ENCODE measurements at places on chromosomes 6 and 20.

- peak; percentile 49 for DNase-seq
Measured at GRCh38 chr20:23350904-23351838, 580 bp downstream of the NXT1 start.

DNA sequence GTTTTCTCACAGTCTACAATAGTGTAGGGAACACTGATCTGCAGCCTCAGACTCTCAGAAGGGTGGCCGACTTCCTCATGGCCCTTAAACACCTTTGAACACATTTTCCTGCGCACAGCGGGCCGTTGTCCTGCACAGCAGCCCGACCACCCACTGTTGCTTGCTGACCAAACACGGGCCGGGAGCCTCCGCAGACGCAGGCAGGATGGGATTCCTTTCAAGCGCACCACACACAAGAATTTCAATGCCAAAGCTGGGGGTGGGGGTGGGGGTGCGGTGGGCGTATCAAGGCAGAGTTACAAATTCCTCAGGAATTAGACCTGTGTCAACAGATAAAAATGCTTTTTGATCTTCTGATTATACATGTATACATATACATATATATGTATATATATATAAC, 74.5 kb downstream of the HUS1B start:
- DNase-seq: no peak

DNA sequence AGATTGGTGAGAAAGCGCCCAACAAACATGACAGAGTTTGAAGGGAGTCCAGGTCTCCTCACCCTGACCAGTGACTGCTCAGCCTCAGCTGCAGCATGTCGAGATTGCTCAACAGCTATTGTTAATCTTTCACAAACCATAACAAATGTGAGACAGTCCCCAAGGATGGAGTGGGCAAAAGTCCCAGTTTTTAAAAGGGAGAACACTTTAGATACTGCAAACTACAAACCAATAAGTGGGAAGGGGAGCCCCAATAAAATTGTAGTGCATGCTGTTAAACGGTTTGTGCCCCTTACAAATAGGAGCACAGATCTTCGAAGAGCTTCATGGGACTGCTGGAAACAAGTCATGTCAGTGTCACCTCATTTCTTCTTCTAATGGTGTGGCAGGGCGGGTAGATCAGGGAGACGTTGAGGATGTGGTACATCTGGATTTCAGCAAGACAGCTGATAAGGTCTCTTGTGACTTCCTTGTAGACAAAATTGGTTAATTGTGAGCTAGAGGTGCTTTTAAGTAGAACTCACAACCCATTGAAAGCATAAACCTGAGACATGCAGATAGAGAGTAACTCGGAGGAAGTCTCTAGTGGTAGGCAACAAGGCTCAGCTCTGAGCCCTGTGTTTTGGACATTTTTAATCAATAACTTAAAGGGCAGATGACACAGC, 134.0 kb upstream of the ARMC2 start:
- no peak for DNase-seq

- DNase-seq: no peak
Measured at GRCh38 chr6:52640916-52641315, 30.0 kb upstream of the TMEM14A start.

DNA sequence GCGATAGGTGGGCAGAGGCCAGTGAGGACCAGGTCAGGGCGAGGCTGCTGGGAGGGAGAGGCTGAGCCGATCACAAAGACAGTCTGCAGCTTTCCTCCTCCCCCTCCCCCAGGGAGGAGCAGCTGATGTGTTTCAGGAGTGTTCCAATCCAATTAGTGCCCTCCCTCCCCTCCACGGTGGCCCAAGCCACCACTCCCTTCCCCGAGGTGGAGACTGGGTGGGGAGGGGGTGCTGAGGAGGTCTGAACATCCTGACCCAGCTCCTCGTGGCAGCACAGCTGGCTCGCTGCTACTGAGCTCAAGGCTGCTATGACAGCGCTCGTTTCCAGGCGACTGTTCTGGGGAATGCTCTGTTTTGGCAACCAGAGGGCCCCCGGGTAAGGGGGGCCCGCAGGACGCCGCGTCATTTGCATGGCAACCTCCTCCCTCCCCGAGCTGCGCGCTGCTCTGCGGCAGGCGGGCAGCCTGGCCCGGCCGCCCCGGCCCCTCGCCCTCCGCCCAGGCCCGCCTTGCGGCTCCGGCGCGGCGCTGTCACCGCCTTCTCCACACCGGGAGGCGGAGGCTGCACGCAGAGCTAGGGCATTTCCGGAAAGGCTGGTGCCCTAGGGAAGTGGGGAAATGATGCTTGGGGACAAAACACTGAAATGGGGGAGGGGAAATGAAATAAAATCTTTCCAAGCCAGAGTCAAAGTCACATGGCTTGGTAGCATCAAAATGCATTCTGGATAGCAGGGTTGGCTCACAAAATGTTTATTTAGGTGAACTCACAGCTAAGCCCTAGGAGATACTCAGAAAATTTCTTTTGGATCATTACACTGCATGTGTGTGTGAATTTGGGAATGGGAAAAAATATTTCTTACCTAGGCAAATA, 67.4 kb upstream of the PIM1 start:
- peak; percentile 52 for DNase-seq

GRCh38 chr6:115717062-115717461, 343.6 kb downstream of the FRK start:
- no peak for DNase-seq

DNA sequence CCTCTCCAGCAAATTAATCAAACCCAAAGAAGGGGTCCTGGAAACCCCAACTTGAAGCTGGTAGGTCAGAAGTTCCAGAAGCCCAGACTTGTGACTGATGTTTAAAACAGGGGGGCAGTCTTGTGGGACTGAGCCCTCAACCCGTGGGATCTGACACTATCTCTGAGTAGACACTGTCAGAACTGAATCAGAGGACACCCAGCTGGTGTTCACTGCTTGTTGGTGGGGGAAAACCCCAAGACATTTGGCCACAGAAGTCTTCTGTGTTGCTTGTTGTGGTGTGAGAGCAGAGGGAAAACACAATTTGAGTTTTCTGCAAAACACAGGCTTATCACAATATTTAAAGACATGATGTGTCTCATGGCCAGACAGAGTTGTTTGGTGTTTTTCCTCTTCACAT, 29.9 kb downstream of the KIF13A start:
- DNase-seq: no peak

DNA sequence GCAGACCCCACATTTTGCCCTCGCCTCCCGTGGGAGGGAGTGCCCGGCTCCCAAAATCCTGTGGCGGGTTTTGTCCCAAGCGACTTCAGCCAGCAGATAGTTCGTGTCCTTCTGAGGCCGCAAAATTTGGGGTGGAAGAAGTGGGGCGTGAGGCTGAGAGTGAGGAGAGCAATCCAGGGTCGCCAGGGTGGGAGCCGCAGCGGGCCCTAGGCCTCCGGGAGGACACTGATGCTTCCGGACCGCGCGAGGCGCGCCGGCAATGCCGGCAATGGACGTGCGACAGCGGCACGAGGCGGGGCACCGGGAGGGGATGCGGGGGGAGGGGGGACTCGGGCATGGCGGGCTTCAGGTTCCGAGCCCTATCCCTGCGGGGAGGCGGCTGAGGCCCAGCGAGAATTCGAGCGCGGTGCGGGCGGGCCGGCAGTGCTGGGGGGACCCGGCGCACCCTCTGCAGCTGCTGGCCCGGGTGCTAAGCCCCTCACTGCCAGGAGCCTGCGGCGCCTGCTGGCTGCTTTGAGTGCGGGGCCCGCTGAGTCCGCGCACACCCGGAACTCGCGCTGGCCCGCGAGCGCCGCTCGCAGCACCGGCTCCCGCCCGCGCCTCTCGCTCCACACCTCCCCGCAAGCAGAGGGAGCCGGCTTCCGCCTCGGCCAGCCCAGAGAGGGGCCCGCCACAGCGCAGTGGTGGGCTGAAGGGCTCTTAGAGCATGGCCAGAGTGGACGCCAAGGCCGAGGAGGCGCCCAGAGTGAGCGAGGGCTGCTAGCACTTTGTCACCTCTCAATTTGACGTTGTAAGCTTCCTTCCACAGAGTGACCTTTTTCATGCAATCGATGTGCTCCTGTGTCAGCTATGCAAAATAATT, 143.8 kb downstream of the LPA start:
- DNase-seq: peak; percentile 50

DNA sequence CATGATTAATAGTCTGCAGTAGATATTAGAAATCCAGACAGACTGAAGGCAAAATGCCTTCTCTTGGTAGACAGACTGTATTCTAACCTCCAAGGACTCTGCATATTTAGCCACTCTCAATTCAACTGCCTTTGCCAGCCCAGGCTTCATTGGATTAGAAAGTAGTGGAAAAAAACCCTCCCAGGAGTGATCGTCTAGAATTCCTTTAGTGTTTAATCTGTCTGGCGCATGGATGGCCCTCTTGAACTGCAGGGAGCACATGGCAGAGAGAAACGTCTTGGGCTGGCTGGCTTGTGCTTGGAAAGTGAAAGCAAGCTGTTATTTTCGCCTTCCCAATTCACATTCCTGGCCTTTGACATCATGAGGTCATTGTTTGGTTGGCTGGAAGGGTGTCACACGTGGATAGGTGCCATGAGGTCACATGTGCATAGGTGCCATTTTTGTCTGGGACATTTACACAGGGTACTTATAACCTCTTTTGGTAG, 30.9 kb upstream of the NEDD9 start:
- no peak for DNase-seq

DNA sequence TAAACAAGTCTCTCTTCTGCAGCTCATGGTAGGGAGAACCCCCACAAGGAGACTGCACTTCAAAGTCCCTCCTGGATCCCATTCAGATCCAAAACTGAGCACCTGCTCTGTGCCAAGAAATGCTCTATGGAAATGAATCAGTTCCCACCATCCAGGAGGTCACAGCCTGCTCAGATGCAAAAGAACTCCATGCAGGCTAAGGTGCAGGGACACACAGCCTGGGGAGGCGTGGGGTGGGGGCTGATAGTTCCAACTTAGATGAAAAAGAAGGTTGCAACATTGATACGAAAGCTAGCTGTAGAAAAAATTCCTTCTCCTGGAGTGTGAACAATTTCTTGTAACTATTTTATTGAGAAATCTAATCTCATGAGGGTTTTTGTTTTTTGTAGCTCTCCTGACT, 111.0 kb upstream of the TMEM170B start:
- DNase-seq: no peak

- DNase-seq: no peak
Measured at GRCh38 chr6:16104624-16105433, 24.1 kb upstream of the MYLIP start.

DNA sequence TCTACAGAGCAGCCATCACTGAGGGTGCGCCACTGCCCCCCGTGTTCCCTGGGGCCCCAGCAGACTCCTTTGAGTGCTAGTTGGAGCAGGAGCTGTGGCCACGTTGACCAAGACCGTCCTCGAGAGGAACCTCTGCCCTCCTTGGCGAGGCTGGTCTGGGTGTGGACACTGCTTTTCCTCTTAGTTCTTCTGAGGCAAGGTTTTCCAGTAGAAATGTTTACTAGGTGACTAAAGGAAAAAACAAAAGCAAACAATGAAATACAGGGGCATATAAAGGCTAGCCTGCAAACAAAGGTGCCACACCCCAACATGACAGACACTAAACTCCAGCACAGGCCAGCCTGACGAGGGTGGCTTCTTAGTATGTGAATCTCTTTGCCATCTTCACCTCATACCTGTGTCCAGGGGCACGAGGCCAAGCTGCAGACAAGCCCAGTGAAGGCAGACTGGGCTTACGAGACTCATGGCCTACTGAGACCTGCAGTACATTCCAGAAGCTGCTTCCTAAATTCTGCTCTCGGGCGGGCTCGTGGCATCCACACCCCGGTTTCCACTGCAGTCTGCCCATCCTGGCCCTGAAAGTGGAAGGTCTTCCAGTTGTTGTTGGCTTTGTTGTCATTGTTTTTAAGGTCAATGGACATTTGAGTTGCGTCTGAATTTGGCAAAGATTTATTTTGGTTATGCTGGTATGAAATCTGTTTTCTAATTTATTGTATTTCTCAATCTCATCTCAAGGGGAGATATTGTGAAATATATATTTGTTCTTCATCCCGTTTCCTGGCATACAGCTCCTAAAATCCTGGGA, 39.2 kb downstream of the FAM50B start:
- no peak for DNase-seq

DNA sequence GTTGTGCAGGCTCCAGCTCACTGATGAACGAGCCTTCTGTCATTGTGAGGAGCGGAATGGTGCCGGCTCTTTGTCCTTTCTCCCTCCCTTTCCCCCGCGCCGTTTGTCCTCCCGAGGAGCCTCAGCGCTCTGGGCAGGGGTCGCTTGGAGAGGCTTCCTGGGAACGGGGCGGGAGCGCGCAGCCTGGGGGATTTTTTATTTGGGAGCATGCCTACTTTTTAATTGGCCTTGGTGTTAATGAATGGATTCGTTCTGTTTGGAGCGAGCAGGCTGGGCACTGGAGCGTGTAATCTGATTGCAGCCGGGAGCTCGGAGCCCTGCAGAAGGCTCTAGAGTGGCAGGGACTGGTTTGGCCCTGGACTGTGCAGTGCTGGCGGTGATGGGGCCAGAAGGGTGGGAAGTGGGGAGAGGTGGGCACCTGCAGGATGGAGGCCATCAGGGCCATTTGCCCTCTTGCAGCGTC, 118.8 kb downstream of the CDH4 start:
- DNase-seq: no peak

- no peak for DNase-seq
Measured at GRCh38 chr6:135212020-135212806, 31.1 kb downstream of the MYB start.
